Ureter (tissue), 1 donor: ENCODE measurements at places on chromosomes 6 and 20.
A peak's percentile ranks its signal among the peaks of the same experiment; 100 is the strongest.

DNA sequence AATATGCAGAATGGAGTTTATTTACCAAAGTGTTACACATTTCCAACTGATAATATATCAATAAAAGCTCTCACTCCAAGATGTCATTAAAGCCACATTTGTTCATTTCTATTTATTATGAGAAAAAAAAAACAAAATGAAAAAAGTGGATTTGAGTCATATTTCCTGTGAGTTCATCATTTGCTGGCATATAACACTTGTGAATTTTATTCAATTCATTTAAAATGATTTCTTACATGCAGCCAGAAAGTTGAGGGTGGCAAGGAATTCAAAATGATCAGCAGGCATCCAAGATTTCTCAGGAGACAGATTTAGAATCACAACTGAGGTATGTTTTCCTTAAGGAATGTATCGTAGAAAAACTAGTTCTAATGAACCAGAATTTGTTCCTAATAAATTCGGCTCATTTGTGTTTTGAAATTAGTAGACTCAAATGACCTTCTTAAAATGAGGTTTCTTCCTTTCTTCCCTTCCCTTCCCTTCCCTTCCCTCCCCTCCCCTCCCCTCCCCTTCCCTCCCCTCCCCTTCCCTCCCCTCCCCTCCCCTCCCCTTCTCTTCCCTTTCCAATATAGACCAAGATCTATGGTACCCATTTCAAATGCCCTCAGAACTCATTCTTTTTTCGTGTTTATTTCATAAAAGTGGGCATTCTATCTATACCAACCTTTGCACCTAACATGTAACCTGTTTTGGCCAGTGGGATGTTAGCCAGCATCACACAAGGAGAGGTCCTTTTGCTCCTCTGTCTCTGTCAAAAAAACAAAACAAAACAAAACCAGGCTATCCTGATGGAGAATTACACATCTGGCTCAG lies 357.9 kb upstream of the TSHZ2 start:
- DNase-seq: no peak

GRCh38 chr6:106117579-106117978 lies 31.4 kb downstream of the PRDM1 start:
- DNase-seq: no peak

DNA sequence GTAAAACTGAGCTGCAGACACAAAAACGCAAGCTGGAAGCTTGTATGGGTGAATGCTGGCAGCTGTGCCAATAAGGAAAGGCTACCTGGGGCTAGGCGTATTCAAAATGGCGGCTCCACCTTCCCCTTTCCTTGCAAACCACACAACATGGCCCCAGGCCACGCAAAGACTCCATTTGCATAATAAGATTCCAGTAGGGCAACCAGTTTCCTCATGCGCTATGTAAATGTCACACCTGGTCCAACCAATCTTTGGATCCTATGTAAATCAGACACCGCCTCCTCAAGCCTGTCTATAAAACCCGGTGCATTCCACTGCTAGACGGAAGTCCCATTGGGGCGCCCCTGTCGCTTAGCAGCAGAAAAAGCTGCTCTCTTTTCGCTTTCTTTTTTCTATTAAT lies 505.9 kb upstream of the BTBD3 start:
- DNase-seq: no peak

- no peak for DNase-seq
These were observed 12.9 kb downstream of the LAMA5 start for GRCh38 chr20:62354031-62354808.

- DNase-seq: no peak
These were observed 123.0 kb upstream of the ENPP5 start for GRCh38 chr6:46293641-46294316.

GRCh38 chr20:35560105-35560511 lies 18.2 kb downstream of the ERGIC3 start:
- peak; percentile 85 for DNase-seq

GRCh38 chr20:32619586-32619985 lies 34.5 kb upstream of the NOL4L start:
- no peak for DNase-seq

GRCh38 chr20:33169176-33169794 lies 1.3 kb downstream of the BPIFA2 start:
- no peak for DNase-seq

GRCh38 chr6:157090736-157091135 lies 232.6 kb downstream of the TMEM242 start:
- DNase-seq: no peak

DNA sequence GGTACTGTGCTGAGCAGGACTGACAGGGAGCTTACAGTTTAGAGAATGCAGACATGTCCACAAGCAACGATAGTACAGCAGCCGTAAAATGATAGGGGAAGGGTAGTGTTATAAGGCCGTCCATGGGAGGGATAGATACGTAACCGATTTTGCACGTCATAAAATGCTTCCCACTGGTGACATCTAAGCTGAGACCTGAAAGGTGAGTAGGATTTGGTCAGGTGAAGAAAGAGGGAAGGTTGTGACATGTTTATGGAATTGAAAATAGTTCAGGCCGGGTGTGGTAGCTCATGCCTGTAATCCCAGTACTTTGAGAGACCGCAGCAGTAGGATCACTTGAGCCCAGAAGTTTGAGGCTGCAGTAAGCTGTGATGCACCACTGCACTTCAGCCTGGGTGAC lies 25.6 kb downstream of the SNX9 start:
- no peak for DNase-seq

DNA sequence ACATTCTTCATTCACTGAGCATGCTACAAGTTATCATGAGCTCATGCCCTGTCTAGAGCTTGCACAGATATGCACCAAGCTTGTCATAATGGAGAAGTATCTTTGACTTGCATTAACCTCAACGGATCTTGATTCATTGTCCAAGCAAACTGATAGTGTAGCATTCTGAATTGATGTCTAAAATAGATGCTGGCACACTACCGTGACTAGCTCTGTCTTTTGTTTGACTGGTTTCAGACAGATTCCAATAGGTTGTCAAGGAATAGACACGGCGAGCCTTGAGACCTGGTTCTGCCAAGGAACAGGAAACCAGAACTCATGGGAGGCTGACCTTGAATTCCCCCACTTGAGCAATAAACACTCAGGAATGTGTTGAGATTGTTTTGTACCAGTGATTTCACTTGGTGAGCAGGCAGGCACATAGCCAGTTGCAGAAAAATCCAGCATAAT lies 1153.1 kb upstream of the GJE1 start:
- DNase-seq: no peak

DNA sequence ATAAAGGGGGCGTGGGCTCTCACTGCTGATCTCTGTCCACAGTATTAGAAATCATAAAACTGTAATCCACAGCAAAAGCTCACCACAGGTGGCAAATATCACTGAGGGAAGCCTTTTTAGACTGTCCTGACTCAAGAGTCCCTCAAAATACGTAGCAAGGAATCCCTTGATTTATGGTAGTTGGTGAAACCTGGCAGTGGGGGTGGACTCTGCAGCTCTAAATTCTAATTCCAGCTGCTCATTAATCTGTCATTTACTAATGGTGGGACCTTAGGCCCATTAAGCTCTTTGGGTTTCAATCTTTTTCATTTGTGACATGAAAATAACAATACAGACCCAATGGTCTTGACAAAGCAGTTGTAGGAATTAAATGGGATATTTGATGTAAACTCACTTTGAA lies 32.3 kb downstream of the GMDS start:
- no peak for DNase-seq

DNA sequence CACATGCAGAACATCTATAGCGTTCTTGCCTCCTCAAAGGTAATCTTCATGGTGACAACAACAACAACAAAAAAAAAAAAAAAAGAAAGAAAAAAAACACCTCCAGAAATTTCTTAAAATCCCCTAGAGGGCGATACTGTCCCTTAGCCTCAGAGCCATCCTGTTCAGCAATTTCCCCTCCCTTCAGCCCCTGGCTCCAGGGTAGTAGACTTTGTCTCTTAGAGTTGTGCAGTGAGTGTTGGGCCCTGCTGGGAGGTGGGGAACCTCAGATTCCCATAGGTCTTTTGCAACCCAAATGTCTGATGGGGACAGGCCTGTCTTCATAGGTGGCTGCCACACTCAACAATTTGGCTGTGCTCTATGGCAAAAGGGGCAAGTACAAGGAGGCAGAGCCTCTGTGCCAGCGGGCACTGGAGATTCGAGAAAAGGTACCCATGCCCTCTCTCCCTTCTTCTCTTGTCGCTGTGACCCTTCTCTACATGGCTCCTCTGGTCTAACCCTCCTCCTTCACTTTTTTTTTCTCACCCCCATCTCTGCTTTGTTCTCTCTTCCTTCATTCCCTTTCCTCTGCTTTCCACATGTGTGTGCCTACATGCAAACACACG lies 6.0 kb upstream of the PTK7 start:
- no peak for DNase-seq

DNA sequence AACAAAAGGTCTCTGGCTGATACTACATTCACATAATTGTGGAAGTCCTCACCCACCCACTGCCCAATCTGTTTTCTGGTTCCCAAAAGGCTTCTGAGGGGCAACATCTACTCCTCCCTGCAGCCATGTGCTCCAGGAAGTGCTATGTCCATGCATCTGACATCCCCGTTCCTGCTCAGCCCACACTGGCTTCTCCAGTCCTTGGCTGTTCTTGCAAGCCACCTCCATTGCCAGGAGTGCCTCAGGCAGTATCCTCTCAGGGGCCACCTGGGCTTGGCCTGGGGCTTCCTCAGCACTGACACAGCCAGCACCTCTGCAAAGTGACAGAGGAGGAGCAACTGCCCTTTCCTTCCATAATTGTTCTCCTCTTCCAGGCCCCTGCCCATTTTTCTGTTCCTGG lies 18.3 kb downstream of the ARHGAP18 start:
- DNase-seq: no peak

DNA sequence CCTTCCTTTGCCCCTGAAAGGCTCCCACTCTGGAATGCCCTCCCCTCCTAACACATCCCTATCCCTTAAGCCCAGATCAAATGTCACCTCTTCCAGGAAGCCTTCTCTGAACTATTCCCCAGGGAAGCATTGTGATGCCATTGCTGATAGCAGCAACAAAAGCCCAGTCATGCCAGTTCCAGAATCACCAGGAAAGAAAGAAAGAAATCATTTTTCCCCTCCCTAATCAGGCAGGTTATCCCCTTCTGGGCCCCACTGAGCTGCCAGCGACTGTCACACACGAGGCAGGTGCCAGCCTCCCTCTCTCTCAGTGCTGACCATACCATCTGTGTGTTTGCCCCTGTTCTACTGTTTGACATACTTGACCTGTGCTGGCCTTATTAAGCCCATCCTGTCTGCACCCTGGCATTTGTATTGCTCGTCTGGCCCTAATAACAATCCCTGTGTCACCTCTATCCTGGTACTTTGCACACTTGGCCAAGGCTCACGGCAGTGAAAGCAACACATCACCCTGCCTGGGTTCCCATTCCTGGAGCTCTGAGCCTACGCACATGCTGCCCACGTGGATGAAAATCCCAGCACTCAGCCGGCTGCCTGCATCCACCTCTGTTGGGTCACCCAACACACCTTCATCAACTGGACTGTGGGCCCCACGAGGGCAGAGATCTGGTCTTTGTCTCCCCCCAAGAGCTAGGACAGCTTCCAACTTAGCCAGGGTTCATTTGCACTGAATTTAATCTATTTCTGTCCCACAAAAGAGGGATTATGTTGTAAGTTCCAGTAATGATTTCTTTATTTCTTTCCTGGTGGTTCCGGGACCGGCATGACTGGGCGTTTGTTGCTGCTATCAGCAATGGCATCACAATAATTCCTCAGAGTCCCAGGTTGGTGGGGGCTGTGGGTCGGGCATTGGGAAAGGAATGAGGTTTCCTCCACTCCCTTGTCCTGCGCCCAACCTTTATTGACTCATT lies 5.3 kb upstream of the BPIFB1 start:
- peak; percentile 62 for DNase-seq

DNA sequence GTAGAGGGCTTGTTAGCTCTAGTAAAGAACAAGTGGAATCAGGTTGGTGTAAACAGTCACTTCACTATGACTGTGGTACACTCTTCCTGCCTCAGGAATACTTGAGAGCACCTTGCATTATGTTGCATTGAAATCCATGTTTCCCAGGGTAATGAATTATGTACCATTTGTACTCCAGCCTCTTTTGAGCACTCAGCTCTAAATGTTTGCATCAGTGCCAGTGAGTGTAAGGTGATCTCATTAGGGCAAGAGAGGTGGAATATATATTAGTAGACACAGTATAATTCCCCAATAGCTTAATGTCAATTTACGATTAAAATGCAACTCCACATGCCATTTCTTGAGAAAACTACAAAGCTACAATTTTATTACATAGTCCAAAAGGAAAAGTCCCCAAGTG lies 319.6 kb upstream of the POU3F2 start:
- DNase-seq: no peak

- no peak for DNase-seq
These were observed 282.5 kb downstream of the ESR1 start for GRCh38 chr6:152089992-152090391.

DNA sequence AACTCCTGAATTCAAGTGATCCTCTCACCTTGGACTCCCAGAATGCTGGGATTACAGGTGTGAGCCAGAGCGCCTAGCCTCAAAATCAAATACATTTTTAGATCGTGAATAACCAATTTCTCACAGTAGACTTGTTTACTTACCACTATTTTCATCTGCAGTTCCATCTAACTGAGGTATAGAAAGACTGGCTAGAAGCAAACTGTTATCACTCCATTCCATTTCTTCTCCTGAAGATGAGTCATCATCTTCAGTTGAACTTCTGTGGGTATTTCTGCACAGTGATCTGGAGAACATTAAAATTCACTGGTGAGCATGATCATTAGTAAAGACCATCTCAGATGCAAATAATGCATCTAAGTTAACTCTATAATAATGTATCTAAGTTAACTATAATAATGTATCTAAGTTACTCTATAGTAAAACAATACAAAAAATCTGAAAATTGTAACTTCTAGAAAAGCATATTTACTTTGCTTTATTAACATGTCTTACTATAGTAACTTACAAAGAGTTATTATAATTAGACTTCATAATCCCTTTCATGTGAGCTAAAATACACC lies 105.4 kb downstream of the REV3L start:
- no peak for DNase-seq

GRCh38 chr6:134374491-134375219 lies 56.7 kb upstream of the SGK1 start:
- no peak for DNase-seq

DNA sequence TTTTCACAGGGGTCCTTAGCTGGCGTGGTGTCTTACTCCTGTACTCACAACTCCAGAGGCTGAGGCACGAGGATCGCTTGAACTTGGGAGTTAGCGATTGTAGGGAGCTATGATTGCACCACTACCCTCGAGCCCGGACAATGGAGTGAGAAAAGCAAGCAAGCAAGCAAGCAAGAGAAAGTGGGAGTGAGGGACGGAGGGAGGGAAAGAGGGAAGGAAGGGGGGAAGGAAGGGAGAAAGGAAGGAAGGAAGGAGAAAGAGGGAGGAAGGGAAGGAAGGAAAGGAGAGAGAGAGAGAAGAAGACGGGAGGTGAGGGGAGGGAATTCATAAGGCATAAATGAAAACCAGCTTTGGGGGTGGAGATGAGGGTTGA lies 120.5 kb downstream of the TRIM27 start:
- no peak for DNase-seq

- no peak for DNase-seq
These were observed 119.9 kb downstream of the SOX4 start for GRCh38 chr6:21713481-21713880.

GRCh38 chr6:169803271-169803811 lies 51.9 kb downstream of the ERMARD start:
- no peak for DNase-seq
